Osteoblast (primary cell): ENCODE measurements at places on chromosomes 16 and 17. TPM values are rescaled to one million over a fixed set of nuclear protein-coding genes. Genes with fewer than 3 reads are reported as not detected.

GRCh38 chr17:39757931-39758873 lies 20.5 kb downstream of the GRB7 start:
- peaks cover 18% of the 10 kb centered on the region for H3K27me3 ChIP-seq
- no peak overlapping the region for H3K27ac ChIP-seq
- H3K36me3 ChIP-seq: no peaks in the 10 kb centered on the region

DNA sequence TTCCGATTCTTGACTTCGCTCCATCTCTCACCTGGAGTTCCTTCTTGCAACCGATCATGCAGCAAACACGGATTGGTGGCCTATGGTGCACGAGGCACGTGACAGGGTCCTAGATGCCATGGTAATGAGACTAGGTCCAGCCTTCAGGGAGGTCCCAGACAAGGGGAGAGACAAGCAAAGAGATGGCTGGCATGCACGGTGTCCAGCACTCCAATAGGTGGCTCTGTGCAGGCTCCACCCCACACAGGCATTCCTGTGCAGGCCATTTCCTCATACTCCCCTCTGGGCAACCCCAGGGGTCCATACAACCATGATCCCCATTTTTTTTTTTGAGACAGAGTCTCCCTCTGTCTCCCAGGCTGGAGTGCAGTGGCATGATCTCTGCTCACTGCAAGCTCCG lies 31.3 kb downstream of the WNT9B start:
- H3K36me3 ChIP-seq: no peaks in the 10 kb centered on the region
- no peak overlapping the region for H3K27ac ChIP-seq
- no peak for DNase-seq
- H3K4me3 ChIP-seq: no peak overlapping the region

The LGALS9B gene
- not detected in 2 replicates for total RNA-seq

DNA sequence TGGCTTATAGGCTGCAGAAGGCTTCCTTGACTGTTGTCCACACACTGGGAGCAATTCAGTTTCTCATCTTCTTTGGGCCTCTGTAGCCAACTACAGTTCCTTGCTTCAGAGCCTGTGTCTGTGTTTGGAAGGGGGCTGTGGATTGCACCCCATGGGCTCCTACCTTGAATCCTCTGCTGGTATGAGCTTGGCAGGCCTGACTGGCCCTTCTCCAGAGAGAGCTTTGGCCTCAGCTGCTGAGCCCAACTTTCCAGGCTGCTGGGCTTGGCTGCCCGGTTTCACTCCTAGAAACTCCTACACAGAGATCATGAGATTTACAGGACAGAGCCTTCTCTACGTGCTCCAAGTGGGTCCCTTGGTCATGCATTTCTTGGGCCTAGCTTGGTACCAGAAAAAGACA lies 354.4 kb downstream of the SNX29 start:
- H3K4me1 ChIP-seq: no peaks in the 10 kb centered on the region
- no peaks in the 10 kb centered on the region for H3K27me3 ChIP-seq
- H3K4me3 ChIP-seq: no peak overlapping the region
- no peaks in the 10 kb centered on the region for H3K36me3 ChIP-seq

DNA sequence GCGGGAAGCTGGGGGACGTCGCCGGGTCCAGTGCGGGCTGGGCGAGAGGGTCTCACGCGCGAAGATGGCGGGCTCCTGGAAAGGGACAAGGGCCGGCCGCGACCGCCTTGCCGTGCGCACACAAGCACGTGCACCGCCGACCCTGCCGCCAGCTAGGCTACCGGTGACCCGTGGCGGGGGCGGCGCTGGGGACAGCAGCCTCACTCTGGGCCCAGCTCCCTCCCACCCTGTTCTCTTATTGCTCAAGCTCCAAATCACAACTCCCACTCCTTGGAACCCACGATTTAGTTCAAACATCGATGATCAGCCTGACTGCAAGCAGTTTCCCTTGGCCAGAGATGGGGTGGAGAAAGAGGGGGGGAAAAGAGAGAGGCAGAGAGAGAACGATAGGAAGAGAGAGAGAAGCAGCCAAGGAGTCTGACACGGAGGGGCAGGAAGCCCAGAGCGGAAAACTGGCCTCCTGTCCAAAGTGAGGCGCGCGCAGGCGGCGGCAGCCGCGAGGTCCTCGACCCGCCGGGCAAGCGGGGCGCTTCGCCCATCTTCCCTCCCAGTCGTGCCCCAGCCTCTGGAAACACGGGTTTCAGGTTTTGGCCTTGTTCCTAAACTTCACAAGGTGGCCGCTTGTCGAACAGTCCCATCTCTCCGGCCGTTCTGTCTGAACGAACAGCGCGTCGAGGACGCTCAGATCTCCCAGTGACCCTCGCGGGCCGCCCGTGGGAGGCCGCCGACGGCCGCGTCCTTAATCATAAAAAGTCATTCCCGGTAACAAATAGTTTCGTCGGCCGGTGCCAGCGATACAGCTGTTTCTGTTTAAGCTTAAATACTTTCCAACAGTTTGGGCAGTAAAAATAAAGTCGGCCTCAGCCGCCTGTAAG lies 1.7 kb upstream of the CBX8 start:
- H3K27ac ChIP-seq: no peak overlapping the region
- H3K4me3 ChIP-seq: peak overlapping the region; percentile 89
- peaks cover 18% of the 10 kb centered on the region for H3K4me1 ChIP-seq
- H3K27me3 ChIP-seq: peaks cover 59% of the 10 kb centered on the region

The DUSP3 gene
- total RNA-seq: 67.8 and 68.8 TPM in 2 replicates

GRCh38 chr17:75589919-75590303 lies 2.3 kb downstream of the MYO15B start:
- no peaks in the 10 kb centered on the region for H3K36me3 ChIP-seq
- H3K4me1 ChIP-seq: no peaks in the 10 kb centered on the region
- DNase-seq: no peak
- H3K4me3 ChIP-seq: no peak overlapping the region
- H3K27me3 ChIP-seq: peaks cover 51% of the 10 kb centered on the region

The LYRM1 gene
- 42.7 and 44.9 TPM in 2 replicates for total RNA-seq
